ENCODE measurements at places on chromosomes 1 and 21.

GRCh38 chr21:42311816-42312625 is 3.2 kb downstream of the TFF3 start:
- no peak for DNase-seq

GRCh38 chr1:158839566-158839965 is 8.4 kb downstream of the MNDA start:
- no peak for DNase-seq

DNA sequence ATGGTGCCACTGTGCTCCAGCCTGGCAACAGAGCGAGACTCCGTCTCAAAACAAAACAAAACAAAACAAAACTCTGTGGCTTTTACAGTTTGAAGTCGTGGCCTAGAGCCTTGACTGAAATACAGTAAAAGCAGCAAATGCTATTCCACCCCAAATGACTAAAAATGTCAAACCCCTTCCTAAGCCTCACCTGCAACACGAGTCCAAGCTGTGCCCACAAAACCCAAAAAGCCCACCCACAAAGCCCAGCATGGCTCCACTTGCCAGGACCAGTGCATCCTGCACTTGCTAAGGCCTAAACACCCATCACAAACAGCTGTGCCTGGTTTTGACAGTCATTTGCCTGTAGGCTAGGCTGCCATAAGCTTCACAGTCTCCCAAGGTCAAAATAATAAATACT is 21.3 kb downstream of the VAV3 start:
- DNase-seq, result no peak

DNA sequence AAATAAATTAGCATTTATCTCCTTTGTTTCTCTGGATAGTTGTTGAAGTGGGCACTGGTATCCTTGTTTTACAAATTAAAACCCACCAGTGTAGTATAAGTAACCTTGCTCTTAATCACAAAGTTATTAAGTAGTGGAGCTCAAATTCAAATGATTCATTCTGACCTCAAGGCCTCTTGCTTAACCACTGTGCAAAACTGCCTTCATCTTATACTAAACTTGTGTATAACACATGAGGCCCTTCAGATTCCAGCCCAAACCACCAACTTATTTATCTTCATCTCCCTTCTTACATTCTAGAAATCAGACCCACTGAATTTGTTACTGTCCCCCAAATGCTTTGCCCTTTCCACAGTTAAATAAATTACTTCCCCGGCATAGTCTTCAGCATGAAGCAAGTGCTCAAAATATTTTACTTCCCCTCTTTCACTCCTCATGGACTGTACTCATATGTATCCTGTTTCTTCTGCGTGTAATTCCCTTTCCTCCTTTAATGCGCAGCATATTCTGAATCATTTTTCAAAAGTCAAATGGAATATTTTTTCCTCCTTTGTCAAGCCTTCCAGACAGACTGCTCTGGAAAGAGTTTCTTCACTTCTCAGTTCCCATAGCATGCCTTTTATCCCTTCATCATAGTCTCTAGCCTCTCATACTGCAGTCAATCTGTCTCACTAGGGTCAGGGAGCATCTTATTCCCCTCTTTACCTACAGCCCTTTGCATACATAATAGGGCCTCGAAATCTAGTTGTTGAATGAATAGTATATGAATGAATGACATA is 19.0 kb upstream of the DNASE2B start:
- no peak for DNase-seq

- peak; percentile 24 for DNase-seq
Measured at GRCh38 chr21:42219606-42220137, 732 bp downstream of the ABCG1 start.

- no peak for DNase-seq
Measured at GRCh38 chr1:6998267-6998666, 213.0 kb downstream of the CAMTA1 start.

GRCh38 chr21:39148975-39149374 is 34.3 kb downstream of the PSMG1 start:
- DNase-seq, result no peak

DNA sequence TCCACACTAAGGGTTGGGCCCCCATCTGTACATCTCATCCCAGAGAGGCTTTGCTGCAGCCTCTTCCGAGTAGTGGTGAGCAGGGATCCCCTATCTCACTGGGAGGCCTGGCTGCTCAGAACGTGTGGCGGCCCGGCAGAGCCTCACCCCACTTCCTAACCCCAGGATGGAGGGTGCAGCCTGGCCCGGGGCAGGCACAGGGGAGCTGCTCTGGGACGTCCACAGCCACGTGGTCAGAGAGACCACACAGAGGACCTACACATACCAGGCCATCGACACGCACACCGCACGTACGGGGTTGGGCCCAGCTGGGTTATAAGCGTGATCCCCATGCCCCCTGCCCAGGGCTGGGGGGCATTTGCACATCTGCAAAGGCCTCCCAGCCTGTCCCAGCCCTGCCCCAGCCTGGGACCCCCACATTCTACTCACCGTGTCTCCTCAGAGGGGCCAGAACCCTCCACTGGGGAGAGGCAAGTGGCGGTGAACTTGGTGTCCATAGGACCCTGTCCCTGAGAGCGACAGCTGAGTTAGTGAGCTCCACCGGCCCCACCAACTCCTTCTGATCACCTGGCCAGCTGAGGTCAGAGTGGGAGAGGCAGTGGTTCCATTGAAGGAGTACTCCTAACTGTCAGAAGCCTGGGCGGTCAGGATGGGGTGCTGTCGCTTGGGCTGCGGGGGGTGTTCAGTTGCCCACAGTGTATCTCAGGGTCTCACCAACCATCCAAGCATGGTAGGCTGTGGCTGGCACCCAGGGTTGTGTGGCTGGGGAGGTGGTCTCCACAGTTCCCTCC is 41.2 kb downstream of the TRIM11 start:
- DNase-seq, result no peak

DNA sequence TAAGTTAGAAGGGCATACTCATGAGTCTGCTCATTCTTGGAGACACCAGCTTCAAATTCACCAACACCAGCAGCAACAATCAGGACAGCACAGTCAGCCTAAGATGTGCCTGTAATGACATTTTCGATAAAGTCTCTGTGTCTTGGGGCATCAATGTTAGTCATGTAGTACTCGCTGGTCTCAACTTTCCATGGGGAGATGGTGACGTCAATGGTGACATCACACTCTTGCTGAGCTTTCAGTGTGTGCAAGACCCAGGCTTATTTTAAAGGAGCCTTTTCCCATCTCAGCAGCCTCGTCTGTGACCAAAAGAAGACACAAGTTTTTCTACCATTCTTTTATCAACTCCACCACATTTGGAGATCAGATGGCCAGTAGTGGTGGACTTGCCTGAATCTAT is 75.5 kb downstream of the SERINC2 start:
- no peak for DNase-seq

DNA sequence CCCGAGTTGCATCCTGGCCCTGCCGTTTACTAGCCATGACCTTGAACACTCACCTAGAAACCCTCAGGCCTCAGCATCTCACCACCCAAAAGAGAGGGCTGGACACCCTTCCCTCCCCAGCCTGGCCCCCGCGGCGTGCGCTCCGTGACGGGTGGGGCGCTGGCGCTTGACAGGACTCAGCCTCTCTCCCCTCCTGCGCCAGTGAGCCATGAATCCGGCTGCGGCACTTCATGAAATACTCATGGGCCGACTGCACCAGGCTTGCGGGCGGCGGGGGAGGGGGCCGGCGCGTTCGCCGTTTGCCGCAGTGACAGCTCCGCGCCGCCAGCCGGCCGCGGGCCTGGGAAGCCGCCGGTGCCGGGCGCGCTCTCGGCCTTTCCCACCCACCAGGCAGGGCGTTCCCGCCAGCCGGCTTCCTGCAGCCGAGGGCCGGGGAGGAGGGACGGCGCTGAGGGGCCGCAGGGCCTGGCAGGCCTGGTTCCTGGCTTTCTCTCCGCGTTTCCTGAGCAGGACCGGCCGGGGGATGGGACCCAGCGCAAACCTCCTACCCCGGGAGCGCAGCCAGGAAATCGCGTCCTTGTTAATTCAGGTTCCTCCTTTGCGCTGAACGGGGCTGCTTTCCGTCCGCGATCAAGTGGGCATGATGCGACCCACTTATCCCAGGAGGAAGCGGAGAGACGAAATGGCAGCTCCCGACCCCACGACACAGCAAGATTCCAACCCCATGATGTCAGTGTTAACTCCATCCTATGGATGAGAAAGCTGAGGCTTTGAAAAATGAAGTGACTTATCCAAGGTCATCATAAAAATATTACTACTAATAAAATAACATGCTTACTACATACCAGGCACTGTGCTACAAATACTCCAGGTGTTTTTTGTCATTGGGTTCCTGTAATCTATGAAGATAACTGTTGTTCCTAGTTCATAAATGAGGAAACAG is 9.1 kb upstream of the LUZP1 start:
- DNase-seq, result peak; percentile 95

GRCh38 chr1:30808067-30808662 is 50.6 kb upstream of the LAPTM5 start:
- no peak for DNase-seq

DNA sequence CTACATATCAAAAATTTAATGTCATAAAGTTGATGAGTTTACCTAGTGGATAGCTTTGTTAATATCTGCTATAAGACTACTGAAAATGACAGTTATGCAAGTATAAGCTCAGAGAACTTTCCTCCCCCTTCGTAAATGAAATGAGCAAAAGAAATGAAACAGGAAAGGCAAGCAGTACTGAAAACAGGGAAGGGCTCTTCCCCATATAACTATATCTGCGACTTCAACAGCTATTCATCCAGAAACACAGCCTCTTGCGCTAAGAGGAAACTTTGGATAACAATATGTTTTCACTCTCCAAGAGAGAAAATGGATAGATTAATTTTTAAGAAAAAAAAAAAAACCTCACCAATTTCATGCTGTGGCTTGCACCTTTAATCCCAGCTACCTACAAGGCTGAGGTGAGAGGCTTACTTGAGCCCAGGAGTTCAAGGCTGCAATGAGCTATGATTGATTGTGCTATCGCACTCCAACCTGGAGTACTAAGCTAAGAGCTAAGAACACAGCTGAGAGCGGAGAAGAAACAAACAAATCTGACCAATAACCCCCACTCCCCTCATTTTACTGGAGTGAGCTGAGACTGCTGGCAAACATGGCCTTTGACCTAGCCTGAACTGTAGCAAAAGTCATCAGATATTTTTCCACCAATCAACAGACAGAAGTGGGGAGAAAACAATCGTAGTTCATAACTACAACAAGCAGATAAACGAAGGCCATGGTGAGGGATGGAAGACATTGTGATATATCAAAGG is 29.0 kb downstream of the METTL18 start:
- no peak for DNase-seq

DNA sequence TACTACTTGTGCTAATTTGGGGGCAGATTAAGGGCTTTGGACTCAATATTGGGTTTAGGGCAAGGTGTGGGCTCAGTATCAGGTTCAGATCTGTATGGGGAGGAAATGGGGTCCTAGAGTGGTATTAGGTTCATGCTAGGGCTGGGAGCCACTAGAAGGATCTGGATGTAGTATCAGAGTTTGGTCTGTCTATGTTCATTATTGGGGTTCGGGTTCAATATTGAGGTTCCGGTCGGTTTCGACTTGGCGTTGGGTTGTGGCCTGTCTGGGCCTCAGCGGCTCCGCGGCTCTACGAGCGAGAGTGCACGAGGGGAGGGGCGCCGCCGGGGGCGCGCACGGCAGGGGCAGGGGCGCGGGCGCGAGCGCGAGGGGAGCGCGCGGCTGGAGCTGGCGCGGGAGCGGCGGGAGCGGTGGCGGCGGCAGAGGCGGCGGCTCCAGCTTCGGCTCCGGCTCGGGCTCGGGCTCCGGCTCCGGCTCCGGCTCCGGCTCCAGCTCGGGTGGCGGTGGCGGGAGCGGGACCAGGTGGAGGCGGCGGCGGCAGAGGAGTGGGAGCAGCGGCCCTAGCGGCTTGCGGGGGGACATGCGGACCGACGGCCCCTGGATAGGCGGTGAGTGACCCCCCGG is at the start of gene PTPRF:
TSS of gene PTPRF (plus strand) at position 401 of the 624 bp plus-strand sequence. CDS start 14,193 bp downstream, outside the sequence.
- DNase-seq, result peak; percentile 59

- no peak for DNase-seq
Measured at GRCh38 chr1:222225316-222225691, 322.6 kb downstream of the HHIPL2 start.
